ENCODE measurements at places on chromosomes 6 and 20. TPM values are rescaled to one million over a fixed set of nuclear protein-coding genes. Genes with fewer than 3 reads are reported as not detected.

Gene PRL
- not detected for total RNA-seq

Gene PET117
- total RNA-seq, result 13.6 TPM

Gene CAP2
- total RNA-seq, result not detected

Gene ZNF337
- total RNA-seq, result 15.5 TPM

DNA sequence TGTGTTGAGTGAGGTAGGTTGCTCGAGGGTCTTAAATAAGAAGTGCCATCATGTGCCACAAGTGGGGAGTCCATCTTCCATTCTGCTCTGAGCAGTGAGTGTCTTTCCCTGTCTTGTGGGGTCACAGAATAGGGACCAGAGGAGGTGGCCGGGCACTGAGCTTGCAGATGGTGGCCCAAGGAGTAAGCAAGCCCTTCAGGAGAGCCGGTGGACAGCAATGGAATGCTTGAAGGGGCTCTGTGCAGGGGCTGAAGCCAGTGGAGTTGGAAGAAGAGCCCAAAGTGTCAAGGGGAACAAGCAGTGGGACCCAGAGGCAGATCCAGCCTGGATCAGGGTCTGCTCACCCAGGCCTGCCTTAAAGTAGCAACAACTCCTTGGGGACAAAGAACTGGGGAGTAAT is 213.5 kb upstream of the SNX9 start:
- DNase-seq, result no peak

DNA sequence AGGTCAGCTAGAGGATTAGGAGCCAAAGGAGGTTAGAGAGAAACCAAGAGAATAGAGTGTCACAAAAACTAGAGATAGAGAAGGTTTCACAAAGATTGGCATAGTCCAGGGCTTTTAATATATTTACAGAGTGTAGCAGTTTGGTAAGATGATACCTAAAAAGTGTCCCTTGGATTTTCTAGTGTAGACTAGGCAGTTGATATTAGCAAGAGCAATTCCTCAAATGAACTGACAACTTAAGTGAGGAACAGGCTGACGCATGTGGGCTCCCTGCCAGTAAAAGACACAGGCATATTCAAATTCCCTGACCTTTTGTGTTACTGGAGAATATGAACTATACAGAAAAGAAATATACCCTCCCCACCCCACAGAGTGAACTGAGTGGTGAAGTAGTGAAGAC is 40.1 kb downstream of the VTA1 start:
- DNase-seq, result no peak
